ENCODE measurements at places on chromosomes 2 and 18.

- no peak overlapping the region for H3K4me3 ChIP-seq
- no peak for DNase-seq
- H3K36me3 ChIP-seq, result no peaks in the 10 kb centered on the region
Measured at GRCh38 chr18:44981121-44981520, 300.4 kb downstream of the SETBP1 start.

DNA sequence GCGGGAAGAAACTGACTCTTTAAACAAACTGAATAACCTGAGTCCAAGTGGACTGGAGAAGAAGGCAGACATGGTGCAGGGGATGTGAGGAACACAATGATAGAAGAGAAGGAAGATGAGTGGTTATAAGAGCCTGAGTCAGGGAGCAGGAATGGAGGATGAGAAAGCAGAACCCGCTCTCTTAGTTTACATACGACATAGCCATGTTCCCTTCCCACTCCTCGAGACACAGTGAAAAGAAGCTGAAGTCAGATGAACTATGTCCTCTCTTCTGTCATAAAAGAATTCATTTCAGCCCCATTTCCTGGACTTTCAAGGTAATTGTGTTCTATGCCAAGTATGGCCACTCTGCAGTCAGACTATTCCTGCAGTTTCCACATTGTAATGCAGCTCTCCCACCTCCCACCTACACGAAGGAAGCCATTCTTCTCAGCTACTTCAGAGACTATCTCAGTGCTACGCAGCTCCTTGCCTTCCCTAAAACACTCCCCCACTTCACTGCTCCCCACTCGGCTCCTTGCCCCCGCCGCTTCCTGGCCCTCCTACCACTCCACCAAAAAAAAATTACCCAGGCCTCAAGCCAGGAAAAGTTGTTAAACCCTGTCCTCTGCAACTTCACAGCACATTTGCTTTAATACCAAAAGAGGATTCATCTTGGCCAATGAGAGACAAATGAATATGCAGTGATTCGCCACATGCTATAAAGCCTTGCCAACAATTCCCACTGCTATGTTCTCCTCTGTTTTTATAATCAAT, 323.4 kb upstream of the EPHA4 start:
- no peaks in the 10 kb centered on the region for H3K27me3 ChIP-seq
- H3K4me1 ChIP-seq, result peaks cover 5% of the 10 kb centered on the region

GRCh38 chr18:80200171-80200931, 47.0 kb downstream of the PARD6G start:
- peak; percentile 39 for DNase-seq
- H3K4me3 ChIP-seq, result no peak overlapping the region
- H3K27ac ChIP-seq, result peak overlapping the region; percentile 36
- peaks cover 22% of the 10 kb centered on the region for H3K4me1 ChIP-seq

DNA sequence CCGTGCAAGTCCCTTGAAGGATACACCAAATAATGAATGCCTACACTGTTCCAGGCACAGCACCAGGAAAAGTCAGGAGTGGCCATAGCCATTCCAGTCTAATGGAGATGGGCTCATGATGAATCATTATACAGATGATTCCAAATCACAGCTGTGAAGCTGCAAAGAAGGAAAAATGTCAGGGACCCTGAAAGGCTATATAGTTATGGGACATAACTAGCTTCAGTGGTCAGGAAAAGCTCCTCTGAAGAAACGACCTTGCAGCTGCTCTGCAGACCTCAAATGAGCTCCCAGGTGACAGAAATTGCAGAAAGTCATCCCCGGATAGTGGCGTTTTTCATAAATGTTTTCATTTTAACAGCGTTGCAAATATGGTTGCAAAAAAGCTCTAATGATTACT, 200.8 kb downstream of the PTGR3 start:
- no peaks in the 10 kb centered on the region for H3K36me3 ChIP-seq
- DNase-seq, result no peak
- H3K4me1 ChIP-seq, result no peaks in the 10 kb centered on the region
- no peak overlapping the region for H3K4me3 ChIP-seq
- H3K27ac ChIP-seq, result no peak overlapping the region

- DNase-seq, result no peak
- H3K4me3 ChIP-seq, result no peak overlapping the region
- no peak overlapping the region for H3K27ac ChIP-seq
- H3K4me1 ChIP-seq, result peaks cover 16% of the 10 kb centered on the region
- H3K27me3 ChIP-seq, result no peaks in the 10 kb centered on the region
- H3K36me3 ChIP-seq, result no peaks in the 10 kb centered on the region
Measured at GRCh38 chr2:179572544-179572943, 288.9 kb downstream of the ZNF385B start.

DNA sequence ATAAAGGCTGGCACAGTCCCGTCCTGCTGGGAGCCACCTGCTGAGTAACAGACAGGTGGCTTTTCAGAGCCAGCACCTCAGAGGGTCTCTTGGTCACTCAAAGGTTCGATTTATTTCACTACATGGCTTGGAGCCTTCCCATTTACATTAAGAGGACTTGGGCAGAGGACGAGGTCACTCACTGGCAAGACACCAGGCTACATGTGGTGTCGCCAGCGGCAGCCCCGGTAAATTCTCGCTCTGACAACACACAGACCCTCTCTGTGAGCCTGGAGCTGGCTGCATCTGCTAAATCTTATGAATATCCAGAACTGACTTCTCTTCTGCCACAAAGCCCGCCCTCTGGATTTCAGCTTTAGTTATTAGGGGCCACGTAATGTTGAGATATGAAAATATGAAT, 254.7 kb downstream of the VAPA start:
- no peak overlapping the region for H3K27ac ChIP-seq
- no peak for DNase-seq
- H3K36me3 ChIP-seq, result no peaks in the 10 kb centered on the region
- peaks cover 16% of the 10 kb centered on the region for H3K4me1 ChIP-seq
- H3K27me3 ChIP-seq, result no peaks in the 10 kb centered on the region
- no peak overlapping the region for H3K4me3 ChIP-seq

- no peaks in the 10 kb centered on the region for H3K36me3 ChIP-seq
- H3K4me1 ChIP-seq, result no peaks in the 10 kb centered on the region
- H3K27ac ChIP-seq, result no peak overlapping the region
- H3K27me3 ChIP-seq, result no peaks in the 10 kb centered on the region
Measured at GRCh38 chr18:9237981-9238380, 96.6 kb upstream of the TWSG1 start.

GRCh38 chr2:134676960-134677359, 41.8 kb downstream of the TMEM163 start:
- H3K4me3 ChIP-seq, result no peak overlapping the region
- H3K27me3 ChIP-seq, result no peaks in the 10 kb centered on the region
- no peaks in the 10 kb centered on the region for H3K4me1 ChIP-seq
- no peak overlapping the region for H3K27ac ChIP-seq
- no peaks in the 10 kb centered on the region for H3K36me3 ChIP-seq
- no peak for DNase-seq

- peak; percentile 93 for DNase-seq
- no peak overlapping the region for H3K4me3 ChIP-seq
- no peaks in the 10 kb centered on the region for H3K36me3 ChIP-seq
- H3K27me3 ChIP-seq, result no peaks in the 10 kb centered on the region
Measured at GRCh38 chr2:76599732-76600368, 889.1 kb upstream of the GCFC2 start.

Data from hepatocyte (in vitro differentiated cells).